Dermis blood vessel endothelial cell (primary cell): ENCODE measurements at places on chromosomes 3 and 15.

GRCh38 chr3:167705840-167706239 is 28.9 kb downstream of the PDCD10 start:
- DNase-seq, result peak; percentile 7

GRCh38 chr15:81948751-81949150 is 97.1 kb downstream of the MEX3B start:
- DNase-seq, result no peak

DNA sequence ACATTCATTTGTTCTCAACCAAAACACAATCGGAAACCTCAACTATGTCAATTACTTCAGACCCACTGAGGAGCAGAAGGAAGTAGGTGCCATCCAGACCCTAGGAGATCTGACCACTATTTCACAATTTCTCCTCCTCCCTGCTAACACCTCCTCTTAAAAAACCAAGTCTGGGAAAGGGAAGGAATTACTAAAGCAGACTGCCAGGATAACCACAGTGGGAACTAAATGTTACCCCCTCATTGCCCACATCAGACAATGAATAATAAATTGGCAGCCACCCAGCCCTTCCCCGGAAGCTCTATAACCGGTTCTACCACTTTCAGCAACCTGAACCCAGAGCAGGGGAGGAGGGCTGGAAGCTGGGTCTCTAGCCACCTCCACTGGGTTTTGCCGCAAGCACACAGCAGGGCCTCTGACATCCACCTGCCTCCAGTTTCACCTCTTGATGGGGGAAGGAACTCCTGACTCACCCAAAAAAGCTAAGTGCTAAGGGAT is 17.6 kb downstream of the C15orf62 start:
- DNase-seq, result peak; percentile 61

GRCh38 chr3:73665286-73665685 is 40.5 kb upstream of the PDZRN3 start:
- DNase-seq, result no peak

DNA sequence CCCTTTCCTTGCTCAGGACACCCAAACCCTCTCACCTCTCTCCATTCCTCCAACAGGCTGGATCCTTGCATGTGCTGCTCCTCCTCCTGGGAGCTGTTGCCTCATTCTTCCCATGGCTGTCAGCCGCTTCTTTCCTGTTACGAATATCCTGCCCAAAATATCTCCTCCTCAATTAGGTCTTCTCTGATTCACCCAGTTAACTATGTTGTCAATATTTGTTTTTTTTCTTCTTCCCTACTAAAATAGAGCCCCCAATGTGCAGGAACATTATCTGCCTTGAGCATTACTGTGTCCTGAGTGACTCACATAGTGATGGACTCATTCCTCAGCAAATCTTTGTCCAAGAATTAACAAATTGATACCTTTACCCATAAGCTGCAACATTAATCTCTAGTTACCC is 357.2 kb downstream of the CLSTN2 start:
- DNase-seq, result no peak

DNA sequence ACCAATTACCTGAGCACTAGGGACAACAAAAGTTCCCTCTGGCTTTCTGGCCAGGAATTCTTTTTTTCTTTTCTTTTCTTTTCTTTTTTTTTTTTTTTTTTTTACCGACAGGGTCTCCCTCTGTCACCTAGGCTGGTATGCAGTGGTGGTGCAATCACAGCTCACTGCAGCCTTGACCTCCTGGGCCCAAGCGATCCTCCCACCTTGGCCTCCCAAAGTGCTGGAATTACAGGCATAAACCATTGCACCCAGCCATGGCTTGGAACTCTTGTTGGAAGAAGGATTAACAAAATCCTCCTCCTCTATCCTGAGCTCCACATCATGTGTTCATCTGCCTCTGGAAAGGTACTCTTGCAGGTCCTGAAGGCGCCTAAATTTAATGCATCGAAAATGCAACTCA is 2.9 kb upstream of the LTF start:
- DNase-seq, result no peak

- DNase-seq, result no peak
Observed at GRCh38 chr3:182671541-182671940, 121.8 kb upstream of the ATP11B start.

- DNase-seq, result no peak
Observed at GRCh38 chr3:195899701-195900435, 8.5 kb downstream of the TNK2 start.

DNA sequence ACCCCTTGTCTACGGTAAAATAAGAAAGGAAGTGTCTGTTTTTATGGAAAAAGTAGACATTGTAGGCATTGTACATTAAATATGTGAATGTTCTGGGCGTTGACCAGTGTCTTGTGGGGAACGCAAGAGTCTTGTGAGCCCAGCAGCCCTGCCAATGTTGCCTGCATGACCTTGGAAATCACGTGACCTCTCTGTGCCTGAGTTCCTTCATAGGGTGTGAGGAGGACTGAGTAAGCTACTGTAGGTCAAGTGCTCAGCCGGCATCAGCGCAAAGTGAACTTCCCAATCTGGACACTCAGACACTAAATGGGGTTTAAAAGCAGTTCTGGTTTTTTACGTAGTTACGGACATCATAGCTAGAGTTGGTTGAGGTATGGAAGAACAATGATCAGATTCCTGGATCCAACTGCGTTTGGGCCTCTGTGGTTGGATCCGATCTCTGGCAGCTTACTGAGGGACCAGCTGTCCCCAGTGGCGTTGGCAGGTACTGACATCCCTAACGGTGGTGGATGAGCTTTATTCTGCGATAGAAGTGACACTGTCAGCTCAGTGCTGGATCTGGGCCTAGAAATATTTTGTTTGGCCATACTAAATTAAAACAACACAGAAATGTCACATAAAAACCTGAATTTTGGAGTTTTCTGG is 63.8 kb downstream of the SPSB4 start:
- peak; percentile 10 for DNase-seq

GRCh38 chr3:5258526-5258925 is 71.0 kb downstream of the EDEM1 start:
- no peak for DNase-seq

DNA sequence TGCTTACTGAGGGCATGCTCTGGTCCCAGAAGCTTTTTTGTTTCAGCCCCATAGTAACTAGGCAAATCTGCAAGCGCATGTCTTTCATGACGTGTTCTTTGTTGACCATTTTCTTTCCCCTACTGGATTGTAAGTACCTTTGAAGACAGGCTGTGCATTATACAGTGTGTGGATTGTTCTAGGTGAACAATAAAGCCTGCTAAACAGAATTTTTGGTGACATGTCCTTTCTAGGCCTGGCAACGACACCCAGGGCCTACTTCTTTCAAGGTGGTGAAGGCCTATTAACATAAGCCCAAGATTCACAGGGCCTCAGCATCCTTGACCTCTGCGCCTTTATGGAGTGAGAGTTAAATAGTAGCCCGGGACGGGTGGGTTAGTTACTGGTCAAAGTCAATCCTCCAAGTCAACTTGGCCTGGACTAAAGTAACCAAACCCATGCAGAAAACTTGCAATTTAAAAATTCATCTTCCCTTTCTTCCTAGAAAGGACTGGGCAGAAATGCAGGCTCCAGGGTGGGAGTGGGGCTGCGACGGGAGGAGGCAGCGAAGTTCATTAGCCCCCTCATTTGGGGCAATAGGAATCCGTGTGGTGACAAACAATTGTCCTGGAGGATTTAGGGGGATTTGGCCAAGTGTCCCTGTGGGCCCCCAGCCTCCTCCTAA is 37.6 kb upstream of the TRIM71 start:
- DNase-seq, result no peak

DNA sequence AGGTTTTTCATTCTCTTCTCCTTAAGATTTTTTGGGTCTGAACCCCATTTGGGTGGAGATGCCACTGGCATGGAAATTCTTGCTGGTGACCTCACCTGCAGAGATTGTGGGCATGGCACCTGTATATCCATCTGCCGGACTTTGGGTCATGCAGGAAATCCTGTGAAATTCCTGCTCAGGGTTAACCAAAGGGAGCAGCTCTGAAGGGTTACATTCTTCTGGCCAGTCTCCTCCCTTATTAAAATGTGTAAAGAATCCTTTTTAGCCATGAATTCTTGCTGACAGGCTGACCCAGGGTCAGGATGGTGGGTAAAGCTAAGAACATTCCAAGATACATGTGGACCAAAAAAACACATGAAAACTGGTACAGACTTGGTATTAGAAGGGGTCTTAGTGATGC is 27.4 kb downstream of the ARHGEF26 start:
- DNase-seq, result peak; percentile 3

DNA sequence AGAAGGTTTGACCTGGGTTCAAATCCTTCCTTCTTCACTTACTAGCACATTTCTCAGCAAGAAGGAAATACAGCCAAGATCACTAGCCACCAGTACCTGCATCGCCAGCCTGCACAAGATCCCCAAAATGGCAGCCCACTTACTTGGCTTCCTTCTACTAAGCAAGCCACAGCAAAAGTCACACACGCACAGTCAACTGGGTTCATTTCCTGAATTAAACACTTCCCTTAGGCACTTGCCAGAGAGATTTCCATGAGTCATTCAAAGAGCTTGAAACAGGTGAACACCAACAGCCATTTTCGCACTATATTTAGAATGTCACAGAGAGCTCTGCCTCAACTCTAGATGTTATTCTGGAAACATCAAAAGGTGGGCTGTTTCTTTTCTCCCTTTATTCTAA is 42.6 kb downstream of the MGLL start:
- peak; percentile 79 for DNase-seq

GRCh38 chr3:172138193-172138537 is 98.8 kb downstream of the FNDC3B start:
- no peak for DNase-seq

DNA sequence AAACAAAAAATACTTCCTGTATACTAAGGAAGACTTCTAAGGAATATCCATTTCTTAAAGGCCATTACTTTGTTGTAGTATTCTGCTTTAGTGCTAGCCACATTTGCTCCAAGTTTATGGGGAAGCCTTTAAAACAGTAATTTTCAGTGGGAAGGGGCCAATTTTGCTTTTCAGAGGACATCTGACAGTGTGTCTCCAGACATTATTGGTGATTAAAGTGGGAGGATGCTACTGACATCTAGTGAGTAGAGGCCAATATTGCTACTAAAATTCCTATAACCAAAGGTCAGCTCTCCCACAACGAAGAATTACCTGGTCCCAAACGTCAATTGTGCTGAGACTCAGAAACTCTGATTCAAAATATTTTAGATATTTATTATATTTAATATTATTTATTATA is 24.8 kb downstream of the SLC28A2 start:
- DNase-seq, result peak; percentile 54

- no peak for DNase-seq
Observed at GRCh38 chr15:38614621-38615020, 50.0 kb upstream of the RASGRP1 start.

DNA sequence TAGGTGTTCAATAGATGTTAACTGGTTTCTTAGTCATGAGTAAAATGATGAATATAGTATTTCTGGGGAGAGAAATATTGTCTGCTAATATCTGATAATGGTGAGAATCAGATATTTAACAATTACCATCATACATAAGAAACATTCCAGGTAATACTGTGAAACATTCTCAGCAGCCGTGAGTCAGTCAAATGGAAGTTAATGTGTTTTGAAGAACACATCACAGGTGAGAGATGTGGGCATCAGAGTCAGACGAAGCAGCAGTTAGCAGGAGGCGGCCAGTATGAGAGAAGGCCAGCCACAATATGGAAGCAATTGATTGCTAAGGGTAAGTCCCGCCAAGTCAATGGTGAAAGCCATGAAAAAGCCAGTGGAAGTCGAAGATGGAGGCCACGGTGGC is 1035.9 kb downstream of the TUSC7 start:
- DNase-seq, result no peak

GRCh38 chr3:88075497-88075896 is 16.4 kb downstream of the ZNF654 start:
- DNase-seq, result no peak

DNA sequence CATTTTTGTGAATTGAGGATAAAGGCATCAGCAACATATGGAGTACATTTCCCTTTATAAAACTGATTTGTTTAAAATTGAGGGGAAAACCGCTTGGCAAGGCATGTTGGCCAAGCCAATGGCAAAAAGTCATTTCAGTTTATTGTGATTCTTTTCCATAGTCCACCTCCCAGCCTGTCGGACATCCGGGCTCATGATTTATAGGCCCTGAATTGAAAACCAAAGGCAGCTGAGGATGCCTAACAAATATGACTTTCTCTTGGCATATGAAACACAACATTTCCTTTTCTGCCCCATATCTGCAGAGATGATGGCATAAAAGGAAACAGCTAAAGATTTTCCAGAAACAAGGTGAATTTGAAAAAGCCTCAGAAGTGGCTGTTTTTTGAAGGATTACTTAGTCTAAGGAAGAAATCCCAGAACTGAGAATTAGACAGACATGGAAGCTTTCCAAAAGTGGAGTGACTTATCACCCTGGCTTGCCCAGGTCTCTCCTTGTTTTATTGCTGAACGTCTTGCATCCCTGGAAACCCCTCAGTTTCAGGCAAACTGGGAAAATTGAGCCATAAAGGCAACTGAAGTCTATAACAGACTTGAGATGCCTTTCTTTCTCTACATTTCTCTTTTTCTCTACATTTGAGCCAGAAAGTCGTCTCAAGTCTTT is 74.0 kb downstream of the COL8A1 start:
- peak; percentile 66 for DNase-seq

GRCh38 chr3:157394411-157394810 is 42.2 kb upstream of the PTX3 start:
- no peak for DNase-seq

DNA sequence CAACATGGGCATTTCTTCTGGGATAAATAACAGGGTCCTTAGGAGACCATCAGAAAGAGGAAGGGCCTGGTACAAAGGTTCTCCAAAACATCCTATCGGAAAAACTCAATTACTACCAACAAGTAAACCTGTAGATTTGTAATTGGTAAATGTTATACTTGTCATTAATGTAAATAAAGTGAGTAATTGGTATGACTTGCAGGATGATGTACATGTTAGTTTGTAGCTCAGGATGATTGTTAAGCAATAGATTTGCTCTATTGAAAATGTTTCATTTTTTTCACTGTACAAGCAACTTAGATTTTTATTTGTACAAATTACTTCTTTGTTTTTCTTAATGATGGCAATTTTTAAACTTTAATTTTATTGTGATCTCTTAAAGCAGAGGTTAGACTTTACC is 3.8 kb upstream of the SCG5 start:
- DNase-seq, result no peak

DNA sequence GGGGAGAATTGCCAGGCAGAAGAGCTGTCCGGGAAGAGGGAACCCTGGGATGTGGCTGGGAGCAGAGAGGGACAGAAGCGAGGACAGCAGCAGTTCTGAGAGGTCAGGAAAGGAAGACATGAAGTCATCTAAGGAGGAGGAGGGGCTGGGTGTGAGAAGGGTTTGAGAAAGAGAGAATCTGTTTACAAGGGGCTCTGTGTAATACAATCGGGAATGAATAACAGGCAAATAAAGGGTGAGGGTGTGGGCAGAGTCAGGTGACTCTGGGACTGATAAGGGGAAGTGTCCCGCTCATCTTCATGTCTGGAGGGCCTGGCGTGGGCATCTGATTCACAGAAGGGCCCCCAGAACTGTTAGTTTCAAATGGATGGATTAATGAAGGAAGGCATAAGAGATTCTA is 191.3 kb downstream of the XXYLT1 start:
- no peak for DNase-seq

DNA sequence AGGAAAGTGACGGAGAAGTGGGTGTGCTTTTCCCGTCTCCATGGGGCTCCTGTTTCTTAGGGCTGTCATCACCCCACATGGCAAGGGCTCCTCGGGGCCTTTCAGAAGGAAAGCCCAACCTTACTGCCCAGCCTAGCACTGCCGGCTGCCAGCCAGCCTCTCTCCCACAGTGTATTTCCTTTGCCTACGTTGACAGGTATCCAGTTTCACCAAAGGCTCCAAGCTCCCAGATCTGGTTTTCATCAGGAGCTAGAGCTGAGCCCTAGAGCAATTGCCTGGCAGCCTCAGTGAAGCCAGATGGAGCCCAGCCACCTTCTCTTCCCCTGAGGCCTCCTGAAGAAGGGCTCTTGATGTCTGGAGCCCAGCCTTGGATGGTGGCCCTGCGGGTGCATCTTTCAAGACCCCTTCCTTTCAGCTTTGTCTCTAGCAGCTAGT is 20.2 kb downstream of the CRABP1 start:
- no peak for DNase-seq
